Non-pigmented ciliary epithelial cell (primary cell): ENCODE measurements at places on chromosomes 3 and 15.

- no peak for DNase-seq
Measured at GRCh38 chr3:46859001-46859710, 4.1 kb downstream of the MYL3 start.

- DNase-seq: no peak
Measured at GRCh38 chr3:119965692-119966091, 128.6 kb downstream of the GSK3B start.

- DNase-seq: no peak
Measured at GRCh38 chr15:70045045-70045444, 52.7 kb downstream of the TLE3 start.

GRCh38 chr3:8201886-8202285 is 299.7 kb upstream of the LMCD1 start:
- DNase-seq: peak; percentile 34

- no peak for DNase-seq
Measured at GRCh38 chr3:97009427-97010019, 195.1 kb downstream of the EPHA6 start.

- DNase-seq: no peak
Measured at GRCh38 chr3:13748276-13748879, 131.5 kb downstream of the WNT7A start.

DNA sequence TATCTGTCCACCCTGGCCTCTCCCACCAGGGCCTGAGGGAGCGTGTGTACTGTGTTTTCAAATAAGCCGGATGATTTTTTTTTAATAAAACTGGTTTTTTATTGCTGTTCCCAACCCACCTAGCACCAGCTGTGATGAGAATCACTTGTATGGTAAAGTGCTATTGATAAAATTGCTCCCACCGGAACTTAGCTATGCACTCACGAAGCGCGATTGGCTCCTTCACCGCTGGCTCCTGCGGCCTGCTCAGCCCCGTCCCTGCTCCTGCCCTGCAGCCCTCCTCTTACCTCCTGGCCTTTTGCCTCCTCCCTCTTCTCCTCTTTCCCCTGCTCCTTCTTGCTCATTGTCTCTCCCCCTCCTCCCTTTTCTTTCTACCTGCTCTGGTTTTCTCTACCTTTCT is 183.7 kb downstream of the TLE3 start:
- DNase-seq: no peak

DNA sequence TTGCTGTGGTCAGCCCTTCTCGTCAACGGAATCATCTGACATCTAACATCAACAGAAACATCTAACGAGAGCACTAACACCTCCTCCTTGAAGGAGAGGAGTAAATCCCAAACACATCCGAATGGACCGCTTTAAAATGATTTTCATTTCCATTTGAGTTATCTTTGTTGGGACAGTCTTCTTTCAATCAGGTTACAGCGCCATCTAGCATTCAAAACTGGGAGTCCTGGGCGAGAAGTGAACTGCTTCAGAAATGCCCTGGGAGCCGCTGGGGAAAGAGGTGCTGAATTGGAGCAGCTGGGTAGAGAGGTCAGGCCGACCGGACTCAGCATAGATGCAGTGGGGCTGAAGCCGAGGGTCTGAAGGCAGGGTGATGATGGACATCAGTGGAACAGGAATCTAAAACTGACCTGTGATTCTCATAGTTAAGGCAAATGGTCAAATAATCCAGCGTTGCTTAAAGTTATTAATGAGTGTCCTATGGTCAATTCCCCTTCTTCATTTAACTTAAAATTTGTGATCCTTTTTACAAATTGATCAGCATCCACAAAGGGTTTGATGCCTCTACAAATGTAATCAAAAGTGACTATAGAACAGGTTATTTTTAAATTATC is 170.0 kb upstream of the NDN start:
- DNase-seq: no peak
